ENCODE measurements at places on chromosomes 16 and 17.

GRCh38 chr17:43350888-43351361 is 47.9 kb upstream of the ARL4D start:
- DNase-seq = no peak

GRCh38 chr17:47907932-47908562 is 12.0 kb downstream of the SP2 start:
- no peak for DNase-seq

GRCh38 chr16:87819282-87819681 is 50.0 kb downstream of the SLC7A5 start:
- no peak for DNase-seq

- DNase-seq = no peak
These were observed 7.1 kb downstream of the KRT13 start for GRCh38 chr17:41498276-41498675.

DNA sequence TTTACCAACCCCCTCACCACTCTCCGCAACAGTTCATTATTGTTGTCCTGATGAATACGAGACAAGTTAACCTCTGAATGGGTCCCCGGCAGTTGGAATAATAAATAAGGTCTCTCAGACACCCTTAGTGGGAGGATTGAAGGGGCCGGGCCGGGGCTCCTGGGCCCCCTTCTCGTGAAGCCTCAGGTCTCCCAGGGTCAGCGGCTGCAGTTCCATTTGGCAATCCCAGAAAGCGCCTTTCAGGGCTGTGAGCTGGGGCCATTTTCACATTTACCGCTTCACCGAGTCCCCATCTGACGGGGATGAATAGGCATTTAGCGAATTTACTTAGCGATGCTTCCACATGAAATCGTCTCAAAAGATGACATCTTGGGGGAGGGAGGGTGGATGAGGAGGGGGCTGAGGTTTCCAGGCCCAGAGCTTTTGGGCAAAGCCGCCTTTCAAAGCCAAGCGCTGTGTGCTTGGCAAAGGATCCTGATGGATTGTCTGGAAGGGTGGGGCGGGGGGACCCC is 309.8 kb downstream of the XYLT1 start:
- DNase-seq = no peak

DNA sequence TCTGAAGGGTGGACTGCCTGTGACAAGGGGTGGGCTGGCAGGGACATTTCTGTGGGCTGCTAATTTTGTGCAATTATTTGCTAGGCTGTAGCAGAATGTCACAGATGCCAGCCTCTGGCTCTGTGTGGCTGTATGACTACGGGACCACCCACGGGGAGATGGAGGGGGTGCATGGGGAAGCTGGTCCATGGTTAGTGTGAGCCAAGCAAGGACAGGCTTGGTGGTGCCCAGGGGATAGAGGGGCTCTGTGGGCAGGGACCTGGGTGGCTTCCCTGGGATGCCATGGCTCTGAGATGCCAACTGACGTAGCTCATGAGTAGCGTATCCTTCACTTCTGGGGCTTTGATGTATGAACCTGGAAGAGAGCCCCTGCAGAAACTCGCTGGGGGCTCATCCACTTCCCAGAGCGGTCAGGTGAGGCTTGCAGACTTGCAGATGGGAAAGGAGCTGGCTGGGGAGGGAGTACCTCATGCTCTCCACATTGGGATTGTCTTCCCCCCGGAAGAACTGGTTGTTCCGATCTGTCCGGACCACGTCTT is 87.2 kb downstream of the TBC1D16 start:
- DNase-seq = no peak

DNA sequence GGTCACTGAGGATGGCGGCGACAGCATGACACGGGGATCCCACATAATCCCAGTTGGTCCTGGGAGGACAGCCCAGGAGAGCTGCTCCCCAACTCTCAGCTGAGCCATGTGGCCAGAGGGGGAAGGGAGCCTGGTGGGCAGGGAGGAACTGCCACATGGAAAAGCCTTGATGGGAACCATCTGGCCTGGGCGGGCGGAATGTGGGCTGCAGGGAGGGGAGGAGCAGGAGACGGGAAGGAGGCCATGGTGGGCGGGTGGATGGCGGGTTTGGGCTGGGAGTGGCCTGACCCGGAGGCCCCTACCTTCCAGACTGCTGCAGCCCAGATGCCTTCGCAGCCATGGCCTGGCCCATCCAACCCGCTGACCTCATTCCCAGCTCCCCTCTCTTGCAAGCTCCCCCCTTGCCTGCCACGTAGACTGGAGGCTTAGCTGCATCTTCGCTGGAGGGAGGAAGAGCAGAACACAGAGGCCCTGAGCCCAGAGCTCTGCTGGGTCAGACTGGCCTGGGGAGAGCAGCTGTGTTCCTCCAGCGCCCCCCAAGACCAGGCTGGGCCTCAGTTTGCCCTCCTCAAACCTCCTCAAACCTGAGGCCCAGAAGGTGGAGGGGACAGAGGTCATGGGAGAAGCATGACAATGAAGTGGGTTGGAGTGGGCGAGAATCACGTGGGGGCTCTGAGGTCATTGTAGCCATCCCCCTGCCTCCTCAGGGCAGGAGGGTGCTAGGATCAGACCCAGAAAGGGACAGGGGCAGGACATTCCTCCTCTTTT is 8.2 kb upstream of the COL1A1 start:
- DNase-seq = no peak

DNA sequence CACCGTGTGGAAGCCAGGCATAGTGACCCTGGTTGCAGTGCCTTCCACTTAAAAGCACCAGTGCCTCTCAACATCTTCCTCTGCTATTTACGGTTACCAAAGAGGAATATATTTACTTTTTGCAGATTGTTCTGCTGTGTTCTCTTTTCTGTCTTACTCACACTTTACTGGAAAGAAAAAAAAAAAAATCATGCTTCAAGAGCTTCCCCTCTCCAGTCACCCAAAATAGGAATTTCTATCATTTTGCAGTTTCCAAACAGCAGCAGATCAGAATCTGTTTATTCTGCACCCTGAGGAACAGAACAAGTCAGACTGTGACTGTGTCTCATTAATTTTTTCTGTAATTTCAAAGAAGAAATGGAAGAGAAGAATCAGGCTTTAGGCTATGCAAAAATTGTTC is 96.1 kb downstream of the KCNJ2 start:
- no peak for DNase-seq

GRCh38 chr16:5252791-5253190 is 155.2 kb upstream of the EEF2KMT start:
- no peak for DNase-seq

- no peak for DNase-seq
These were observed 51.0 kb downstream of the CMIP start for GRCh38 chr16:81495321-81496234.

- no peak for DNase-seq
These were observed 4.8 kb downstream of the PPP1R9B start for GRCh38 chr17:50145532-50146229.

- DNase-seq = no peak
These were observed 2.8 kb upstream of the SHISA9 start for GRCh38 chr16:12898551-12898950.

DNA sequence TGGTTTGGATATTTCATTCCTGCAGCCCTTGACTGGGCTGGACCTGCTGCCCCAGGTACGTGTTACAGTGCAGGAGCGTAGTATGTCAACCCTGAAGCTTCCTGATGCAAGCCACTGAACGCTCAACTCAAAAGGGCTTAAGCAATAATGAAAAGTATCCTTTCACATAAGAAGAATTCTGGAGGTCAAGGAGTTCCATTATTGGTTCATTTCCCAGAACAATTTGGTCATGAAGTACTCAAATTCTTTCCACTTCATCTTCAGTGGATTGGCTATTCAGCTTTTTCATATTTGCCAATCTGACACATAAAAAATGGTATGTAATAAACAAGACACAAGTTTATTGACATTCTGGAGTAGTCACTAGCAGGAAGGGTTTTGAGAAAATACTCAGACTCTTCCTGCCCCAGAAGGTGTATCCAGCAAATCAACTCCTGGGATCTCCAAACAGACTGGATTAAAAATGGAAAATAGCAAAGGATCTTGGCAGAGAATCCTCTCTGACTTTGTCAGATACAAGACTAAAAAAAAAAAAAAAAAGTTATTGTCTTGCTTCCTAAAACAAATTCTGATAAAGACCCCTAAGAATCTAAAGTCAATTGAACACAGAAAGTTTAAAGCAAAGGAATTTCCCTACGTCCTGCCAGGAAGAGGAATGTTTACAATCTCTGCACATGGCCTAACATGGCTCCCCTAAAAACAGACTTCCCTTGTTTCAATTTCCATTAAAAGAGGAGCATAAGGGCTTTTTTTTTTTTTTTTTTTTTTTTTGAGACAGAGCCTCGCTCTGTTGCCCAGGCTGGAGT is 37.5 kb upstream of the WSB1 start:
- DNase-seq = no peak

GRCh38 chr17:2259769-2260536 is 43.6 kb downstream of the SMG6 start:
- no peak for DNase-seq

GRCh38 chr17:80675438-80676095 is 130.9 kb downstream of the RPTOR start:
- DNase-seq = no peak

GRCh38 chr16:19520861-19521331 is 1.0 kb downstream of the GDE1 start:
- no peak for DNase-seq

GRCh38 chr17:14454746-14455145 is 153.9 kb downstream of the HS3ST3B1 start:
- no peak for DNase-seq

GRCh38 chr17:5500589-5501391 is 14.4 kb downstream of the MIS12 start:
- DNase-seq = peak; percentile 76

All from anterior cingulate cortex (tissue), 58 donors.